ENCODE measurements at places on chromosomes 3 and 15.

GRCh38 chr3:159187232-159187631 is 385.4 kb downstream of the MFSD1 start:
- DNase-seq: no peak

DNA sequence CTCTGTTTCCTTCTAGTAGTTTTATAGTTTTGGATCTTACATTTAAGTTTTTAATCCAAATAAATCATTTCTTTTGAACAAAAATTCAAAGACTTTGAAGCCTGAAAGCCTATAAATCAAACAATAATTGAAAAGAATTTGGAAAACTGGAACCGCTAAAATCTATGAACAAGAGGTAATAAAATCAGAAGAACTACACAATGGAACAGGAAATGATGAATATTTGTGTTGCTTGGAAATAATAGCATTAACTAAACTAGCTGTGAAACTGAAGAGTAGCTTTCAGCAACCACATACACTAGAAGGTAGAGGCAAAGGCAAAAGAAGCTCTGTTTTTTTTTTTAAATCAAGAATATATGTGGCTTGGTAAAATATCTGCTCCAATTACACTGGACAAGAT is 147.9 kb upstream of the ABI3BP start:
- DNase-seq: no peak

DNA sequence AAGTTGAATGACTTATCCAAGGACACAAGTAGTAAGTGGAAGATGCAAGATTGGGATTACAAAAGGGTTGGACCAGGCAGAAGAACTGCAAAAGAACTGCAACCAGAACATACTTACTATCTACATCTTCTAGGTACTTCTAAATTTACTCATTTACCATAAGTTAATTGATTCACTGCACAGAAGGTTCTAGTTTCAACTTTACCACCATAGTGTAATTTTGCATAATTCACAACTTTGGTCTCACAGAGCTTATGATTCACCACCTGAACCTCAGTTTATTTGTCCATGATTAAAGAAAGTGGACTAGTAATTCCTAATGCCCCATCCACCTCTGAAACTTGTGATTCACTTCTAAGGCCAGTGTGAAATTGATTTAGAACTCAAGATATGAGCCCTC is 236.8 kb upstream of the UBE2E2 start:
- DNase-seq: no peak

DNA sequence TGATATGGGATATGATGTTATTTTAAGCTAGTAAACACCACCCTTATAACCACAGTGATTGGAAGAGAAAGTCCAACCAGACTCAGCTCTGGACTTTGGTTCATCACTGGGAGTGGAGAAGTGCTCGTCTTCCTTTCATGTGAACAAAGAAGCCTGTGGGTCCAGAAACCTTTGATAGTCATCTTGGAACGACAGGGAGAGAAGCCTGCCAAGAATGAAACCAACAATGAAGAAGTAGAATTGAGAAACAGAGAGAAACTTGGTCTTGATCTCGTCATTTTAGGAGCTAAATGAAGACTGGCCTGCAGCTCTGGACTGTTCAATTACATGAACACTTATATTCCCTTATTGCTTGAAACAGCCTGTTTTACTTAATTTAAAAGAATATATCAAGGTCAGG is 13.1 kb upstream of the SLC35G2 start:
- DNase-seq: no peak

DNA sequence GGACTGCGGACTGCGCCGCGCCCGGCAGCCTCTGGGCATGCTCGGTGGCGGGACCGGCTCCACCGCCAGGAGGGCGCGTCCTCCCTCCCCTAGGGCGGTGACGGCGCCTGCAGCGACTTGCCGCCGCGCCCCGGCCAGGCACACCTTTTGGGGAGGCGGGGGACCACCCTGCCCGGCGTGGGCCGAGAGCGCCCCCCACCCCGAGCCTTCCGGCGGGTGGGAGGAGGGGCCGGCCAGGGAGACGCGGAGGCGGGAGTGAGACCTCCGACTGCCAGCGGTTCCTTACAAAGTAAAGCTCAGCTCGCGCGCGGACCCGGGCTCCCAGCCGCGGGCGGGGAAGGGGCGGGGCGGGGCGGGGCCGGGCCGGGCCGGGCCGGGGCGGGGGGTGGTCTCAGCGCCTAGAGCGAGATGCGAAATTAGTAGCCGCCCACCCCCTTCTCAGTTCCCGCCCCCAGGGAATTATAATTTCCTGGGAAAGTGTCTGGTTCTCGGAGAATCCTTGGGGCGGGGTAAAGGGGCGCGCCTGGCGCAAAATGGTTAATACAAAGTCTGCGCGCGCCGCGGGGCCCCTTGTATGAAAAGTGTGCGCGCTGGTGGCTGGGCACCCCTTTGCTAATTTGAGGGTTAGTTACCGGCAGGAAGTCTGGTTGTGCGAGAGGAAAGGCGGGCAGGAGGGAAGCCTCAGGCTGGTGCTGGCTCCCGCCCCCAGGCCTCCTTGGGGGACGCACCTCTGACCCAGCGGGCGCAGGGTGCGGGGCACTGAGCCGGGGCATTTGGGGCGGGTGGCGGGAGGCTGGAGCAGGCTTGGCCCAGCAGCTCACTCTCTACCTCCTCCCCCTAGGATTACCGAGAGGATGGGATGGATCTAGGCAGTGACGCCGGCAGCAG is 224.8 kb upstream of the IL12A start:
- DNase-seq: no peak

GRCh38 chr15:27530994-27531393 is 560.0 kb downstream of the GABRG3 start:
- DNase-seq: no peak

DNA sequence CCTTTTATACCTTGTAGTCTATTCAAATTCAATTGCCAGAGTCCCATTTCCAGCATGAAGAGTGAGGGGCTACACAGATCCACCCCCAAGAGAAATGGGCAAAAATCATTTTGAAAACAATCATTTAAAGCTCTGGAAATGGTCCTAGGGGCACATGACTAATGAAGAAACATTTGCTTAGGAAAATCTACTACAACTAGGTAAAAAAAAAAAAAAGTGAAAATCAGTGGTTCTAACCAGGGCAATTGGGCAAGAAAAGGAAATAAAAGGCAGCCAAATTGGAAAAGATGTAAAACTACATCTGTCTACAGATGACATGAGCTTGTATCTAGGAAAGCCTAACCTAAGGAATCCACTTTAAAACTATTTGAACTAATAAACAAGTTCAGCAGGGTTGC is 9.4 kb downstream of the IMPG2 start:
- DNase-seq: no peak

- DNase-seq: no peak
These were observed 44.3 kb downstream of the ZBTB11 start for GRCh38 chr3:101632586-101632985.

GRCh38 chr3:52279596-52279995 is 1.1 kb upstream of the WDR82 start:
- DNase-seq: no peak

DNA sequence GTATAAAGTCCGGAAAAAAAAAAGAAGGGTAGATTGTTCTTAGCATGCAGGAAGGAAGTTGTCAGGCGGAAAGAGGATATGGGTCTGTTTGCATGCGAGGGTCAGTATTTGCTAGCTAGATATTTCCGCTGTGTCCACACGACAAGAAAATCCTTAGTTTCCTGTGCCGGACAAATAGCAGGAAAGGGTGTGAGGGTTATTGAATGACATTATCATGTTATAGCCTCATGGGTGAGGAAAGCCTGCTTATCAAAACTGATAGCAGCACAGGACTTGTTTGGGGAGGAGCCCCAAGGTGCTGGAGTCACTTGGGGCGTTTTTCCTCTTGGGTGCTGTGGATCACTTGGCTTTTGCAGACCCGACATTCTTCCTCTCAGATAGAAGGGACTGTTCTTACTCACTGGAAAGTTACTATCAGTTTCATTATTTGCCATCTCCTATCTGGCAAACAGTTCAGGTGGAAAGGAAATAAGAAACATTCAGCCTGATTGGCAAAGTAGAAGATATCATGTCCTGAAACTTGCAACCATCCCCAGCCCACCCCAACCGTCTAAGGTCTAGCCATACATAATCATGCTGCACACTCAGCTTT is 127.2 kb upstream of the DPH6 start:
- DNase-seq: no peak

DNA sequence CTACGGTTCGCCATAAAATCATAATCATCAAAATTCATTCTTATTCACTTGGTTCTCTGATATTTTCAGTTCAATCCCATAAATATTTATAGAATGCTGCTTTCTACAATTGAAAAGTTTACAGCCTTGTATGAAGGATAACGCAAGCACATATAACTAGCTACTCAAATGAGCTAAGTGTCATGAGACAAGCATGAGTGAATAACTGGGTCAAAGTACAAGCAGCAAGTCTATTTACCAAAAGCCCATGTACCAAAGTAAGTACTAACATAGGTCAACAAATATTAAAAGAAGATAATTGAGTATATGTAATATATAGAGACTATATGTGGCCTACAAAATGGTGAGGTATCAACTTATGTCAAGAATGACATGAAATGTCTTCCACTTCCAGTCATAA is 596.6 kb downstream of the GBE1 start:
- no peak for DNase-seq

DNA sequence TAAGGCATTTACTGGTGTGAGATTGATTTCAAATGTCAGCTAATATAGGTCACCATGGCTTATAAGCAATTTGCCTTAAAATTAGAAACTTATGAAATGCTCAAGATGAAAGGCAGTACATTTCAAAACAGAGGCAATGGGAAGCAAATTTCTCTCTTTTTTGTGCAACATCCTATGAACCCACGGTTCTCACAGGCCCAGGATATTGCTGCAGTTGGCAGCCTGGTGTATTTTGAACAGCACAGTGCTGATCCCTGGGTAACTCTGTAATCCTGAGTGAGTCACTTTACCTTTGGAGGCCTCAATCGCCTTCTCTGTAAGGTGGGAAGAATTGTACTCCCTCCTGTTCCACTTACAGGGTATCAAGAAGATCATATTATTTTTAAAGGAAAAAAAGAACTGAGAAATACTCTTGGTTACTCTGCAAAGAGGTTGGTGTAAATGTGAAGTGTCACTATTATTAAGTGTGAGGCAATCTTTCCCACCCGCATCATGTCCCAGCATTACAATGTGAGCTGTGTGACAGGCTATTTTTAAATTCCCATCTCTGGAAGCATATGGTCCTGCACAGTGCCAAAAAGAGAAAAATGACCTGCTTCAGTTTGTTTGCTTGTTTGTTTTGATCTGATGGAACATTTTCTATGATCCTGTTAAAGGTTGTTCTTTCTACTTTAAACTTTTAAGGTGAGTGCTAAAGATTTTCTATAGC is 190.1 kb upstream of the LPP start:
- DNase-seq: no peak

DNA sequence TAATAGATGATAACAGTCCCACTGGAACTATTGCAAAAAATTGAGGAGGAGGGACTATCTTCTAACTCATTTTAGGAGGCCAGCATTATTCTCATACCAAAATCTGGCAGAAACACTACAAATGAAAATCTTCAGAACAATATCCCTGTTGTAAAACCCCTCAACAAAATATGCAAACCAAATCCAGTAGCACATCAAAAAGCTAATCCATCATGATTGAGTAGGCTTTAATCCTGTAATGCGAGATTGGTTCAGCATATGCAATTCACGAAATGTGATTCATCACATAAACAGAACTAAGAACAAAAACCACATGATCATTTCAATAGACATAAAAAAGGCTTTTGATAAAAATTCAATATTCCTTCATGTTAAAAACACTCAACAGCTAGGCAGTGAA is 23.9 kb upstream of the PLSCR2 start:
- no peak for DNase-seq

GRCh38 chr3:116669576-116669975 is 40.0 kb upstream of the TUSC7 start:
- no peak for DNase-seq

DNA sequence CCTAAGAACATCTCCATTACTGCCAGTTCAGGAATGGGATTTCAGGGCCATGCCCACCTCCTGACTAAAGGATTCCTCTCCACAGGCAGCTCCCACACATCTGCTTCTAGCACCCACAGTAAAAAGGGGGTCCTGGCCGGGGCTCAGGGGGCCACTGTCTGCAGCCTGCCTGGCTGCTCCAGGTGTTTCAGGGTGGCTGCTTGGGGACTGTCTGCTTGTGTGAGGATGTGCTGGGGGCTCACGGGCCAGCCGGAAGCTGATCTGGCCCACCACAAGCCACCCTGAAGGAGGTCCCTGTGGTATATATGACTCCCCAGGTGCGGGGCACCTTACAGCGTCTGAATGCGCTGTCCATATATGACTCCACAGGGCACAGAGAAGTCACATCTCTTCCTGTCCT is 135.4 kb downstream of the NSMCE3 start:
- DNase-seq: no peak

DNA sequence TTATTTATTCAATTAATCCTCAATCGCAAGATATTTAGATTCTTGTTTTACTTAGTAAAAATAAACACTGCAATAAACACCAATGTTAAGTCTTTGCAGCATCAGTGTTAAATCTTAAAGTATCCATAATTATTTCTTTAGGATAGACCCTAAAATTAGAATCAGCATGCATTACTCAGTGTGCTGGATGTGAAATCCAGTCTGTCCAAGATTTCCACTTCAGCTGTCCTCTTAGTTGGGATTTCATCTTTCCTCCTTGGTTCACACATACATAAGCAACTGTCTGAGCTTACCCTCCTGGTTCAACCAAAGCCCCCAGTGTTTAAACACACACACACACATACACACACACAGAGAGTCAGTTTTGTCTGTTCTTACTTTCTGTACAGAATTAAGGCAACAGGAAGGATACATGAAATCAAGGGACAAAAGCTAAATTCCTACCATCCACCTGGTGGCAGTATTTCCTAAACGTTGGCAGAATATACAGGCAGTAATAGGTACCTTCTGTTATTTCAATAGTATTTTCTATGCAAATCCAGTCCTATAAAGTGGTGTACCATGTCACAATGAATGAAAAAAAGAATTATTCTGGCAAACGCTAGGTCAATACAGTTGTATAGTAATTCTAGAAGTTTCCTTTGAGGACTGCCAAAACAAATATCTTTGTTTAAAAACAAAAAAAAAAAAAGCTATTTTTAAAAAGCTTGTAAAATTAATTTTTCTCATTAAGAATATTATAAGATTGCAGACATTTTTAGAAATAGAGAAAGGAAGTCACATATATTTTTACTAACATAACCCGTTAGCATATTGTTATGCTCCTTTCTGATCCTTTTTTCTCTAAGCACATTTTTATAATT is 27.3 kb upstream of the DMXL2 start:
- peak; percentile 41 for DNase-seq

DNA sequence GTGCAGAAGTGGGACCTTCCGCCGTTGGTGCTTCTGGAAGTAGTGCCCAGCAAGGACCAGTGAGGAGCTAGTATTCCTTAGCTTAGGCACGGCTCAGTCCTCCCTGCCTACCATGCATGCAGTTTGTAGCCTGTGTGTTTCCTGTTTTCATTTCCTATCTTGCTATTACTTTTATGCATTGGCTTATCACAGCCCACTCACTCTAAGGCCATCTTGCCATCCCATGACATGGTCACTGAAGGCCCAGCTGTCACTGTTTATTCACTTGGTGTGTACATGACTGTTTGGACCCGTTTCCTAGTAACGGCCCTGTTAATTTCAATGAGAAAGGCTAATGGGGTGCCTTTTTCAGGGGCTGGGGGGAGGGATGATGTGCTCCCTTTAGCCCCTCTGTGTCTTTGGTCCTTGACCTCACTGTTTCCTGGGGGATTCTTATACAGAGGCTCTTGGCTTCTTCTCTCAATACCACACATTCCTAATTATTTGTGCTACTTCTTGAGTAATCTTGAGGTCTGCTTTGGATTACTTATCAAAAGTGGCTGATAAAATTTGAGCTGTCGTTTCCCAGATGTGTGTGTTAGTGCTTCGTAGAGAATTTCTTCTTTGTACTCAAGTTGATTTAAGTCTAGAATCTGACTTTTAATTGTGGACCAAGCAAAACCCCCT is 24.5 kb upstream of the TRAK1 start:
- no peak for DNase-seq

Measured in activated gamma-delta T cell treated with Interleukin-2 at 50 U/mL for 16 hours (primary cell).